ENCODE measurements at places on chromosomes 3 and 15.

DNA sequence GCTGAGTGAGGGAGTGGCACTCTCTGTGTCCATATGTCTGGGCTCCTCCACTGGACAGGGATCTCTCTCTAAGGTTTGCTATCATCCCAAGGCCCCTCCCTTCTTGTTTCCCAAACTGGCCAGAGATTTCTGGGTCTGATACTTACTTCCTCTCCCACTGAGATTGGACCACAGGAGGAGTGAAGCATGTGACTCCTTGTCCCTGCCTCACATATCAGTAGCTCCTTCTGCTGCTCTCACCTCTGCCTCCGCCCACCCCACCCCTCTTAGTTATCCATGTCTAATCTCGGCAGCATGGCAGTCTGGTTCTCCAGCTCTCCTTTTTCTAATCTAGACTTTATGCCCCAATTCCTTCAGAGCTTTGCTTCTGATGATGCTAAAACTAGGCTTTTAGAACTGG lies 223.1 kb downstream of the RPLP1 start:
- DNase-seq: no peak

DNA sequence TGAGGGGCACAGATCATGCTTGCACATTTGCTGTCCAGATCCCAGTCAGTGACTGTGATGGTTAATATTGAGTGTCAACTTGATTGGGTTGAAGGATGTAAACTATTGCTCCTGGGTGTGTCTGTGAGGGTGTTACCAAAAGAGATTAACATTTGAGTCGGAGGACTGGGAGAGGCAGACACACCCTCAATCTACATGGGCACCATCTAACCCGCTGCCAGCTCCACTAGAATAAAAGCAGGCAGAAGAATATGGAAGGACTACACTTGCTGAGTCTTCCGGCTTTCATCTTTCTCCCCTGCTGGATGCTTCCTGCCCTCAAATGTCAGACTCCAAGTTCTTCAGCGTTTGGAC lies 5.1 kb downstream of the GP9 start:
- no peak for DNase-seq

GRCh38 chr3:143119974-143120715 lies 574 bp downstream of the CHST2 start:
- DNase-seq: no peak

DNA sequence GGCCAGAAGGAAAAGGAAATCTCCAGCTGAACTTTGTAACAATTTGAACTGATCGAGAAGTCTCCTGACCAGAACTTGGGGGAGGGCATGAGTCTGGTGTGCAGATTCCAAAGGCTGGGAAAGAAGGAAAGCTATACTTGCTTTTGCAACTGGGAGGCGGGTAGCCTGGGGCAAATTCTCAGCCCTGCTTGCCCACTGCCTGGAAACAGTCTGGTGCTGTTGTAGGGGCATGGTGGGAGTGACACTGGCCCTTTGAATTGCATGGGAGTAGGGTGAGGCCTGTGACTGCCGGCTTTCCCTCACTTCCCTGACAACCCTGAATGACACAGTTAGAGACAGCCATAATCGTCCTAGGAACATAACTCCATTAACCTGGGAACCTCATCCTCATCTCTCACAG lies 114.0 kb upstream of the POU1F1 start:
- no peak for DNase-seq

DNA sequence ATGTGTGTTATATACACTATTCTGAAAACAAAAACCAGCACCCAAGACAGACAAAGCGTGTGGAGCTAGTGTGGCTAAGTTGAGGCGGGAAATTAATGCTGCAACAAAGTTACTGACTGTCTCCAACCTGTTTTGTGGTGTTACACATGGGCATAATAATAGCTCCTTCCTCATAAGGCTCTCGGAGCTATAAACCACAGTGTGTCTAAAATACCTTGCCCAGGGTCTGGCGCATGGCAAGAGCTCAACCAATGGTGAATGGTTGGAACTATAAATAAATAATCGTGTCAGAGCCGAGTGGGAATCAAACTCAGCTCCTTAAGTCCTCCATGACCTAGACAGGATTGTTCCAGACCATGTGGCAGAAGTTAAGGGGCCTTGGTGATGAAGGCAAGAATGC lies 35.9 kb upstream of the TFRC start:
- DNase-seq: no peak

Measured in activated CD4-positive, alpha-beta T cell treated with anti-CD3 and anti-CD28 coated beads, Interleukin-2, amount 50 U/mL, for 24 hours (primary cell).